ENCODE measurements at places on chromosomes 5 and 9.

GRCh38 chr5:122362361-122362760 lies 50.3 kb downstream of the SNCAIP start:
- no peak for DNase-seq

- DNase-seq, result no peak
Observed at GRCh38 chr9:15936306-15936921, 383.6 kb downstream of the CCDC171 start.

DNA sequence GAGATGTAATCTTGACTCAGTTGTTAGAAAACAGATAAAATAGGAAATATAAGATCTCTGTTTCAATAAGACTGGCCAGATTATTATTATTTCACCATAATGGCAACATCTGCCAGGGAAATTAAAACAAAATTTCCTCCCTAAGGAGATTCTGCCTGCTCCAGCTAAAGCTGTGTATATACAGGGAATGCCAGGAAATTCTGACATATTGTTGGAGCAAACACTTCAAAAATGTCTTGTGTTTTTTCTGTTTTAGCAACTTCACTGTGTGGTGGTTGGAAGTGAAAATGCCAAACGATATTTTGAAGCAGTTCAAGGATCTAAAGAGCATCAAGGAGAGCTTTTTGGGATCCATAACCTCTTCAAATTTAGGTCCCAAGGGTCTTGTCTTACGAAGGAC lies 90.8 kb downstream of the ERCC6L2 start:
- DNase-seq, result no peak

GRCh38 chr5:24747327-24747726 lies 102.5 kb upstream of the CDH10 start:
- DNase-seq, result no peak

DNA sequence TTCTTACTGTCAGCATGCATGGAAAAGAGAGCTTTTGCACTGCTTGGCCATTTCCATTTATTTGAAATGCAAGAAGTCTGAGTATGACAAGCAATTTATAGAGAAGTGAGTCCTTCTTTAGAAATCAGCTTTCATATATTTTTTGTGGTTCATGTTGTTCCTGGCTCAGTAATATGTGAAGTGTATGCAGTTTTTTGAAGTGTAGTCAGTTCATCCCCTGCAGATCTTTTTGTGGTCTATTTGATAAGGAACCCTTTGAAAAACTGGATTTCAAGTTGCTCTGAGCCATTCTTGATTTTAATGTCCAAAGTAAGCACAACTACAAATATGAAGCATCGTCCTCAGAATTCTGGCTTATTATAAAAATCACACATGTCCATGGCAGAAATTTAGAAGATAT lies 294.1 kb upstream of the SMC2 start:
- no peak for DNase-seq

- no peak for DNase-seq
Observed at GRCh38 chr5:165209101-165209727, 1703.8 kb downstream of the MAT2B start.

GRCh38 chr5:62371409-62371808 lies 32.3 kb downstream of the DIMT1 start:
- DNase-seq, result no peak

DNA sequence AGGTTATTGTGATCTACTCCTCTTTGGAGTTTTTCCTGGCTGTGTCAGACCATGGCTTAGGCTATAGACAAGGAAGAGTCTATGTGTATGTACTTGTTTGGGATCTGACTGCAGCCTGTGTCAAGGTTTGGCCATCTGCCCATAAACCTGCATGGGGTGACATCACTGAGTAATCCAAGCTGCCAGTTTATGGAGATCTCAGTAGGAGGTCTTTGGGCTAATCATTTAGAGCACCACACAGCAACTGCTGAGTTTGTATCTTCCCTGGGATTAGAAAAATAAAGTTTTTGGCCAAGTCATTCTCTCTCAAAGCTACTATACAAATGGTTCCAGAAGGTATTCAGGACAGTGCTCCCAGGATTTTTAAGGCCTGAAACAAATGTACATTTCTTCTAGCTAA lies 65.5 kb upstream of the HSPB3 start:
- DNase-seq, result peak; percentile 68

Measured in small intestine (tissue), 16 donors.